Cortex of kidney (tissue), 1 donor: ENCODE measurements at places on chromosomes 2 and 18.
A peak's percentile ranks its signal among the peaks of the same experiment; 100 is the strongest.

GRCh38 chr2:121697108-121697631 is 39.5 kb downstream of the NIFK start:
- no peak for DNase-seq

DNA sequence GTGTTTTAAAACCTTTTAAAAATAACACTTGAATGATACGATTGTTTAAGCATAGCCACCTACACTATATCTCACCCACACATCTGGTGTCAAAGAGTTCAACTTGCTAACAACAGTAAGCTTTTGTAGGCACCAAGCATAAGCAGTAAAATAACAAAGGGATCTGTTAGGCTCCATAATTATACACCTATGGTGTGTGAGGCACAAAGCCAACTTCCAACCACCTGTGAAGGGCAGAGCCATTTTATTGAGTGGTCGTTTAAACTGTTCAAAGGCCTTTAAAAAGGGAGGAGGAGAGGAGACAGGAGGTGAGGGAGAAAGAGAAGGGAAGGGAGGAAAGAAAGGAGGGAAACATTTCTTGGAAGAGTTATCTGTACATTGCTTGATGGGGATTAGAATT is 27.9 kb downstream of the NEMP2 start:
- no peak for DNase-seq

DNA sequence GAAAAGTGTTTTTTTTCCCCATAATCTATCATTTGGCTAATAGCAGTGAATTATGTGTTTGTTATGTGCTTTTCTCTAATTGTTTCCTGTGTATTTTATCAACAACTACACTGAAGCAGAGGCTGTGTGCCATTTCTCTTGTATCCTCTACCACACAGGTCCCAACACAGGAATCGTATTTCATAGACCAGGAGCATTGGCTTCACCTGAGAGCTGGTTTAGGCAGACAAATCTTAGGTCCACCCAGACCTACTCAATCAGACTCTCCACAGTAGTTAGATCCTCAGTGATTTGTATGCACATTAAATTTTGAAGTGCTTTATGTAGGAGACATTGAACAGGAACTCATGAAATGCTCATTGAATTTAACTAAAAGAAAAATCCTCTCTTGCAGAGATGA is 109.2 kb downstream of the FSHR start:
- DNase-seq, result no peak

DNA sequence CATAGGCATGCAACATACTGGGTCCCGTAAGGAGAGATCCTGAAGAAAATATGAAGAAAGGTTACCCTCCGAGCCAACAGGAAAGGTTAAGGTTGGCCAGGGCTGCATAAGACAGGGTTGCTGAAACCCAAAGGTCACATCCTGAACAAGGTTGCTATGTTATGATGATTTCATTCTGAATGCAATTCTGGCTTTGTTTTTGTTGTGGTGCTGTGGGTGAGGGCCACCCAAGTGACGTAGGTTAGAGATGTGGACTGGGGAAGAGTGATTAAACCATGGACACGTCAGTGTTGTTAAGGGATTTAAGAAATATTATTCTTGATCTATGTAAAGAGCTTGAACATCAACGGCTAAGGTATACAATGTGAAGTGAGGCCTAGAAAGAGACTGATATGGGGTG is 60.0 kb downstream of the ZEB2 start:
- DNase-seq, result no peak

DNA sequence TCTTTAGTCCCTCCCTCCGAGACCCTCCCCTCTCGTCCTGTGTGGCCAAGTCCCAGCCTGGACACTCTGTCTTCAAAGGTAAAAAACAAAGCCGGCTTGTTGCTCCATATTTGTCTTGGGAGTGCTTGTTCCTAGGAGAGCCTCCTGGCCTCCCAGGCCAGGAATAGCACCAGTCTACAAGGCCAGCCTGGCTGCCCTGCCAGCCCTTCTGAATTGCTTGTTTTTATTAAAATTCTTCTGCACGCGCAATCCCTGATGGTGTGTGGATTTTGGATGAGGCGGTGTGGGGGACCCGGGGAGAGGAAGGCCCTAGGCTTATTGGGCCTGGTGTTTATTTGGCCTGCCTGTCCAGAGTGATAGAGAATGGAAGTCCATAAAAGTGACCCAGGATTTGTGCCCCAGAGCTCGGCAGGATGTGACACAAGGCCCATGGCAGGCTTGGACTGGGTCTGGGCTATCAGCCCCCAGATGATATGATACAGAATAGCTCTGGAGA is 297.3 kb downstream of the CYP26B1 start:
- no peak for DNase-seq

DNA sequence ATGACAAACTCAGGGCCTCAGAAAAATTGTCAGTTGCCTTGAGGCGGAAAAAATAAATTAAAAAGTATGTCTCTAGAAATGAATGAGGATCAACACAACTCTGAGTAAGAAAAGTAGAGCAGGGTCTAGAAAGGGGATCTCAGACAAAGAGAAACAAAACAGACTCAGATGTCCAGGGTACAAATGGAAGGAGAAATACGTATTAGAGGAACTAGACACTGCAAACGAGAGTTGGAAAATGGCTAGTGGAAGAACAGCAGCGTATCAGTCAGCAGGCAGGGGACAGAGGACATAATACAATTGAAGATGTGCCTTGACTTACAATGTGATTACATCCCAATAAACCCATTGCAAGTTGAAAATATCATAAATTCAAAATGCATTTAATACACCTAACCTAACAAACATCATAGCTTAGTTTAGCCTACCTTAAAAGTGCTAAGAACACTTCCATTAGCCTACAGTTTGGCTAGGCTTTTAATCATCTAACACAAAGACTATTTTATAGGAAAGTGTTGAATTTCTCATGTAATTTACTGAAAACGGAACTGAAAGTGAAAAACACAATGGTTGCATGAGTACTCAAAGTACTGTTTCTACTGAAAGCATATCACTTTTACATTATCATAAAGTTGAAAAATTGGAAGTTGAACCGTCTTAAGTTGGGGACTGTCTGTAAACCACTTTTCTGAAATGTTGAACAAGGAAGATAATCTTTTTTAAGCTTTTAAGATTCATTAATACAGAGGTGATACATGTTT is 182.8 kb downstream of the NBAS start:
- no peak for DNase-seq

- DNase-seq, result no peak
Measured at GRCh38 chr2:202657876-202658275, 23.1 kb downstream of the FAM117B start.

GRCh38 chr2:236855176-236855865 is 230.4 kb upstream of the COPS8 start:
- DNase-seq, result no peak

- no peak for DNase-seq
Measured at GRCh38 chr2:128557831-128558241, 239.2 kb upstream of the HS6ST1 start.

- DNase-seq, result no peak
Measured at GRCh38 chr2:155372969-155373368, 674.5 kb downstream of the KCNJ3 start.

DNA sequence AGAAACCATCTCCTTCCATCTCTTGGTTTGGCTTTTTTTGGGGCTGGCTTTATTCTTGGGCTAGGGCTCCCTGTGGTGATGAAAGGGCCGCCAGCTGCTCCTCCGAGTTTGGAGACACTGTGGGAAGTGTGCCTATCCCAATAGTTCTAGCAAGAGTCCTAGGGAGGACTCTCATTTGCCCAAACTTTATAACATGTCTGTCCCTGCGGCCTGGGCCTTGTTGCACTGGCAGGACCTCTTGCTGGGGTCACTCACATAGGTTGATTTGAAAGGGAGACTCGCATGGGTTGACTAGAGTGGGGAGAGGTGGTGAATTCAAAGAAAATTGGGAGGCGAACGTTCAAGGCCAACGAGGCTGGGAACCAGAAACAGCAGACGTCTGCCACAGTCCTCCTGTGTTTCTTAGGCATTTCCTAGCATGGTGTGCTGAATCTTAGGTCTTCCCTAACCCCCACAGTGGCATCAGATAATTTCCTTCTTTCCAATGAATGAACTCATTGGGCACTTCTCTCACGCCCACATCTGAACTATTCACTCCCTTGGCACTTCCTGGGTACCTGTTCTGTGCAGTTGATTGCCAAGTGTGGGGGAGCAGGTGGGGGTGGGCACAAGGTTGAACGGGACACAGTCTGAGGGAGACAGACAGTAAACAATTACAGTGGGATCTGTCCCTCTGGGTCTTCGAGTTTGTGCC is 26.8 kb downstream of the NIFK start:
- no peak for DNase-seq

DNA sequence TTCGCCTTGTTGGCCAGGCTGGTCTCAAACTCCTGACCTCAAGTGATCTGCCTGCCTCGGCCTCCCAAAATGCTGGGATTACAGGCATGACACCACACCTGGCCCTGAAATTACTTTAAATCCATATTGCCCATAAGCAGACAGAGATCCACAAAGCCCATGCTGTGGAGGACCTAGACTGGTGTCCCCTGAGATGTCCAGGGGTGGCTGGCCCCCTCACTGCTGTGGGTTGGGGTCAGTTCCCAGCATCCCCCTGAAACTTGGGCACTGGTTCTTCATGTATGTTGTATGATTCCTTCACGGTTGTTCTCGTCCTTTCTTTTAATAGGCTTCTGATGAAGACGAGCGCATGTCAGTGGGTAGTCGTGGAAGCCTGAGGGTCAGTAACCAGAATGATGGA is 78.1 kb upstream of the RBM44 start:
- no peak for DNase-seq

DNA sequence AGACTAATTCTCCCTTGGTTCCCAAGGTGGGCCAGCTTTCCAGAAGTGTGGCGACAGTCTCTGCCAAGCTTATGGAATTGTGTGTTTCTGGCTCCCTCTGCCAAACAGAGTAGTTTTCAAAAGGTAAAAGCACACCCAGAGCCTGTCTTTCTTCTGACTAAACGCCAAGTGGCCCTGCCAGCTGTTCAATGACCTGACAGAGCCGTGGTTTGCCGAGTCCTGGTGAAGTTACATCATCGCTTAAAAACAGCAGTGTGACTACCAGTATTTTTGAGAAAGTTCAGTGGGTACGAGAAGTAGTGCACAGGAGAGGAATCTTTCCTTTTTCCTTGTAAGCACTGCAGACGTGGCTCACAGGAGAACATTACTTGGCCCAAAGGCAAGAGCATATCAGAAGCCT is 1.9 kb downstream of the PER2 start:
- DNase-seq, result no peak

DNA sequence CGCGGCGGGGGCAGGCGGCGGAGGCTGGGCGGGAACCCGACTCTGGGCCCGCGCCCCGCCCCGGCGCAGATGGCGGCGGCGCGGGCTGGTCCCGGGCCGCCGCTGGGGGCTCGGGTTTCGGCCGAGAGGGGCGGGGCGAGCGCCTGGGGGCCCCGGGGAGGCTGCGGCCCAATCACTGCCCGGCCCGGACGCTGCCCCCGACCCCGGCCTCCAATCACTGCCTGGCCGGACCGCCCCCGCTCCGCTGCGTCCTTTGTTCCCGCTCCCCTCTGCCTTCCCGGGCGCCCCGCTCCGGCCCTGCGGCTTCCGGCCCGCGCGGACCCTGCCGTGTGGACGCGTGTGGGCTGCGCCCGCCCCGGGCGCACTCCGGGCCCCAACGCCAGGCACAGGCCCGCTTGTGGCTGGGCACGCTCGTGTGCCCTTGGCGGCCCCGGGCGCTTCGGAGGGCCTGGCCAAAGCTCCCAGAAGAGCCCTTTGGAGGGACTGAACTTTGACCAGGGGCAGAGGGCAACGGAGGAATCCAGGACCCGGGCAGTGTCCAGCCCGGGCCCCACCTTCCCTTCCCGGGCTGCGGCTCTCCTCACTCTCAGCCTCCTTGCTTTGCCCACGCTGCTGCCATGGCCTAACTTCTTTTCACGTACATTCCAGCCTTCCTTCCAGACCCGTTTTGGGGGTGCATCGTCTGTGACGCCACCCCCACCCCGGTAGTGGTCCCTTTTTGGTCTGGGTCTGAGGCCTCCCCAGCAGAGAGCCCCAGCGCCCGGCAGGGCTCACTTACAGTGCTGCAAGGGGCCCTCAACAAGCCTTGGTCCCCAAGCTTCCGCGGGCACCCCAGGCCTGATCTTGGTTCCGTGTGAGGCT is 27.1 kb upstream of the PTMA start:
- DNase-seq, result peak; percentile 52

DNA sequence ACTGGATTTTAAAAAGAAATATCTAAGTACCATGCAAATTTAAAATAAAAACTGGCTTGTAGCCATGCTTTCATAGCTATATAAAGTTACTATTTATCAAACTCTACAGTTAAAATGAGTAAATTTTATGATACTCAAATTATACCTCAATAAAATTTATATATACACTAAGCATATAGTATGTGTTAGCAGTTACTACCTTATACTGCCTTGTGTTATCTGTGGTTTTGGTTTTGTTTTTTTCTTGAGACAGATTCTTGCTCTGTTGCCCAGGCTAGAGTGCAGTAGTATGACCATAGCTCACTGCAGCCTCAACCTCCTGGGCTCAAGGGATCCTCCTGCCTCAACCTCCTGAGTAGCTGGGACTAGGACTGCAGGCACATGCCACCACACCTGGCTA is 342.1 kb downstream of the KIAA1328 start:
- DNase-seq, result no peak

DNA sequence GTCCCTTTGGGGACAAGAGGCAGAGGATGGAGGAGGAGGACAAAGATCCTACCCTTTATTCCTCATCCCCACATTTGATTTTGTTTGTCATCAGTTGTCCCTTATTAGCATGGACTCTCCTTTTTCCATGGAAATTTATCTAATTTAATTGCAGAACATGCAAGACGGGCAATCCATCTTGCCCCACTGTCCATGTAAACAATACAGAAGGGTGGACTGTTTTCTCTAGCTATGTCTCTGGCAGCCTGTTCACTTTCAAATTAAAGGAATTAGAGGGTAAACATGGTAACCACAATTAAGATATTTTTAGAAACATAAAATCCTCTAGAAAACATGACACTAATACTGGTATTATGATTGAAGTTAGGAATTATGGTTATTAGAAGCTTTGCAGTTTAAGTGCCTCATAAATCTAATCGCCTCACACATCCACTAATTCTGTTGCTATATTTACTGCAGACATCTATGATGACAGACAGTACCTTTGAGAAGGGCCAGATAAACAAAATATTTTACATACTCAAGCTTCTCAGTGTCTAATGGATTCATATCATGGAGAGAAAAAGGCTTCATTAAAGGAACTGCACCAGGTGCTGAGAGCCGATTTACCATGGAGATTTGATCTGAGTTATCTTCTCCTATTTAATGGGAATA is 215.5 kb downstream of the LNPK start:
- no peak for DNase-seq

GRCh38 chr2:37441055-37441454 is 96.6 kb downstream of the QPCT start:
- no peak for DNase-seq

DNA sequence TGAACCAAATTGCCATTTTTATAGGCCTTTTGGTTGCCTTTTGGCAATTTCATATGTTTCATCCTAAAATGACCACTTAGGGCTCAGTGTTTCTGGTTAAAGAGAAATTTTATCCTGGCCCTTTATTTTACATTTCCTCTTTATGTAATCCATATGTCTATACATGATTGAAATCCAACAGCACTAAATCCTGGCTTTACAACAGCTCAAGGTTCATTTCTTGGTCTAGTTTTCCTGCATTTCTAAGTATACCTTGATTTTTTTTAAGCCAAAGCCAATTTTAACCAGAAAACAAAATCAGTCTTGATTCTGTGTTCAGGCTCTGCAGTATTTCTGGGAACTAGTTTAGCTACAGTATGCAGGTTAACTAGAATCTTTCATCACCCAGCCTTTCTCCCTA is 11.7 kb downstream of the FZD5 start:
- DNase-seq, result no peak

- no peak for DNase-seq
Measured at GRCh38 chr2:76464310-76464709, 753.6 kb upstream of the GCFC2 start.

GRCh38 chr2:137031731-137032130 is 266.4 kb downstream of the THSD7B start:
- no peak for DNase-seq
